Stimulated activated naive B cell treated with anti-CD40 and anti-IgM and Interleukin-4, amounts not matched to agents 10 μg/mL and 1 μg/mL and 100 μg/mL, for 72 hours (primary cell): ENCODE measurements at places on chromosomes 7 and 10.

- DNase-seq = no peak
- H3K27me3 ChIP-seq = no peaks in the 10 kb centered on the region
- peaks cover 10% of the 10 kb centered on the region for H3K4me1 ChIP-seq
These were observed 346.8 kb upstream of the AOAH start for GRCh38 chr7:37071124-37071523.

DNA sequence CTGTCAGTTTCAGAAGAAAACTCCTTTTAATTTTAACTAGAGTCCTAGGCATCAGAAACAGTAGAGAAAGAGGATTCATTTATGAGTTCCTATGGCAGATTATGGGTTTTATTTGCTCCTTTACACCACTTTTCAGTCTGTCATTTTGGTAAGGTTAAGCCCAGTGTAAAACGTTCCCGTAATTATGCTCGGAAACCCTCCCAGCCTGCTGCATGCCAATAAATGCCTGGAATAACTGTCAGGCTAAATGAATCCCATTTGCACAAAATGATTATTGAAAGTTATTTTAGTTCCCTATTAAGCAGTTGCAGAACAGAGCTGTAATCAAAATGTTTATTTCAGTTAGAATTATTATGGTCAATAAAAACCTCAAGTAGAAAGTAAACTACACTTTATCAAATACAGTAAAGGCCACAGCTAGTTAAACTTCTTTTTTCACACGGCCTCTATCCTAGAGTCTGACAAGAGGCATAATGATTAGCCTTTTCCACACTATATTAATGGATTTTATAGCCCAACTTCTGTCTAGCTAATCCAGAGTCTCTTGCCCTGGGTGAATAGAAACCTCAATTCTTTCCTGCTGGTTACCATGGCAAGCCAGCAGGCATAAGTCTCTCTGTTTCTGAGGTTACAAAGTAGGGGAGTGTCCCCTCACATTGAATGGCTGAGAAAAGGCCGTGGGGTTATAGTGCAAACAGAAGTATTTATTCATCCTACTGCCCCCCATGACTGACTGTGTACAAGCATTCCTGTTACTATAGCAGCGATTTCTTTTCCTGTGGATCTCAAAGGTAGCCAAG lies 80.8 kb upstream of the NPVF start:
- no peak for DNase-seq
- no peaks in the 10 kb centered on the region for H3K4me1 ChIP-seq
- H3K27ac ChIP-seq = no peak overlapping the region
- H3K36me3 ChIP-seq = no peaks in the 10 kb centered on the region

- H3K4me3 ChIP-seq = no peak overlapping the region
- H3K27ac ChIP-seq = peak overlapping the region; percentile 89
- H3K4me1 ChIP-seq = peaks cover 43% of the 10 kb centered on the region
These were observed 169.5 kb upstream of the KLF14 start for GRCh38 chr7:130903358-130903974.

DNA sequence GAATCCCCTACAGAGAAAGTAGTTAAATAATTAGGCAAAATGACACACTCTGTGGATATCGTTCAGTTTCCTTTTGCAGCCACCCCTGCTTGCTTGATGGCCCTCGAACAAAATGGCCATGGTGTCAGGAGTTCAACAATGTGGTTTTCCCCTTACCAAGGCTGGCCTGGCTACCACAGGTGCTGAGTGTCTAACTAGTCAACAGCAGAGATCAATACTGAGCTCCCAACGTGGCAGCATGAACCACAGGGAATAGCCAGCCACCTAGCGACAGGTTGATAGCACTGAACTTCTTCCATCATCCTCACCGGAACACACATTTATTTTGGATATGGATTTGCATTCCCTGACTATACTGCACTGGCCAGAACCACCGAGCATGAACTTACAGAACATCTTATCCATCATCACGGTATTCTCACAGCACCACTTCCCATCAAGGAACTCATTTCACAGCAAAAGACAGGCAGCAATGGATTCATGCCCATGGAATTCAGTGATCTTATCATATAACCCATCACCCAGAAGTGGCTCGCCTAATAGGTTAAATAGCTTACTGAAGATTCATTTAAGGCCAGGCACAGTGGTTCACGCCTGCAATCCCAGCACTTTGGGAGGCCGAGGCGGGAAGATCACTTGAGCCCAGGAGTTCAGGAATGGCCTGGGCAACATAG lies 6.3 kb downstream of the C10orf67 start:
- H3K27me3 ChIP-seq = peaks cover 12% of the 10 kb centered on the region
- H3K4me3 ChIP-seq = no peak overlapping the region
- DNase-seq = no peak
- peaks cover 14% of the 10 kb centered on the region for H3K4me1 ChIP-seq
- H3K27ac ChIP-seq = no peak overlapping the region

DNA sequence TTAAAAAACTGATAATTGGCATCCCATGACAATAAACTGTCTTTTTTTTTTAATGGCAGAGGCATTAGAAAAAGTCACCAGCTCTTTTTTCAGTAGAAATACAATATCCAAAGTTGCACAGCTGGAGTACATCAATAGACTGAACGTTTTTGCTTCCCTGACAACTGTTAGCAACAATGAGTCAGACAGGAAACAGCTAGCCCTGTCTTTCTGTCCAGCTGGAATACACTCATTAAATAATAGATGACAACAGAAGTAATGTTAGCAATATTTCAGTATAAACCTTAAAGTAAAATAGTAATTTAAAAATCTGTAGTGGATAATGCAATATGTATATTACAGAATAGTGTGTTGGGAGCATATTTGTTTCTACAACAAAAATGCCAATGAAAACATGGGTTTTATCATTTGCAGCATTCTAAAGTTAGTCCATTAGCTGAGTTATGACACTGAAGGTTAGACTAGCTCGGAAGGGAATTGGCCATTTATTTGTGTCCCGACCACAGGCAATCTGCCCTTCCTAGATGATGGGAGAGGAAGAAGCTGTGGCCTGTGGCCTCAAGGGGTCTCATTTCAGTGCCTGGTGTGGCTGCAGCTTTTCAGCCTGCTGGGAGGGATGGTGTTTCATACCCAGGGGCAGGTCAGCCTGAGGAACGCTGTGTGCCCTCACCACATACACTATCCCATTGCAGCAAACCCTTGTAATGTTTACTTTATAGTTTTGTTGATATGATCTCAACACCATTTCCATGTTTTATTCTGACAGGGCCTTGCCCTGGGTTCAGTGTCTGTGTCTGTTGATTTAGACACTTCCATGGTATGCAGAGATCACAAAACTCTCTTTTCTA lies 173.3 kb downstream of the SLC16A9 start:
- H3K36me3 ChIP-seq = no peaks in the 10 kb centered on the region
- no peak overlapping the region for H3K4me3 ChIP-seq
- H3K27ac ChIP-seq = no peak overlapping the region
- H3K27me3 ChIP-seq = peaks cover 5% of the 10 kb centered on the region
- no peak for DNase-seq

DNA sequence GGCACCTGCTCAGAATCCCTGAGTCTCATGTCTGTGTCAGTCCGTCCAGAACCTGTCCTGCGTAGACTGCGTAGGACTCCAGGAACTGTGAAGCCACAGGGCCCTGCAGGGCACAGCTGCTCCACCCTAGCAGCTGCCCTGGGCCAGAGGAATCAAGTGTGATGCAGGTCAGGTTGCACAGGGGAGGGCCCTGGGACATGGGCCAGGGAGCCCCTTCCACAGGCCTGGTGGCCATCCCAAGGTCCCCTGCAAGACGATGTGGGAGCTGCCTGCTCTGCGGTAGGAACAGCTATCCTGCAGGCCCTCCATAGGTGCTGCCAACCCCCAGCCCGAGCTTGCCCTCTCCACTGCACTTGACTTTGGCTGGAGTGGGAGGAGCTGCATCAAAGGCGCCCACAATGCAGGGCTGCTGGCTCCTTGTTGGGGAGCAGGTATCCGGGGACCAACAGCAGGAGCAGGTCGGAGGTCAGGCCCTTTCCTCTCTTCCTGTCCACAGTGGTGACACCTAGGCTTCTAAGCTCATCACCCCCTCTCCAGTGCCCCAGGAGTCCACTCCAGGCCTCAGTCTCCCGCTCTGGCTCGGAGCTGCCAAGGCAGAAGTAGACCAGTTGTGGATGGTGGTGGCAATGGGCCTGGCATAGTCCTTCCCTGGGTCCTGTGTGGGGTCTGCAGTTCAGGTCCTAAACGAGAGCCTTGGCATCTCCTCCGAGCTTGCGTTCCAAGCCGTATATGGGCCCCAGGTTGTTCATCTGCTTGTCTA lies 149.1 kb downstream of the MAPK8 start:
- peaks cover 17% of the 10 kb centered on the region for H3K4me1 ChIP-seq
- DNase-seq = no peak
- H3K27ac ChIP-seq = no peak overlapping the region
- no peak overlapping the region for H3K4me3 ChIP-seq

DNA sequence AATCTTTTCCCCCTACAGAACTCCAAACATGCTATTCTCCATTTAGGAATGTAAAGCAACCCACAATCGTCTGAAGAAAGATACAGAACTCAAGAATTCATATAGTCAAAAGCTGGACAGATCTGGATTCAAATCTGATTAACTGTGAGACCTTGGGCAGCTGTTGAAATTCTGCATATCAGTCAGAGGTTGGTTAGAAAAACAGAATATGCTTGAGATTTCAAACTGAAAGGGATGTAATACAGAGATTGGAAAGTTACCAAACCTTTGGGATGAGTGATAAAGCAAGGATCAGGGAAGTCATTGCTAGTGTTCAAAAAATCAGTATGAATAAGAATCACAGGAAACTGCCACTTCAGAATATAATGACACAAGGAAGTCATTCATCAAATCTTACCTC lies 406.6 kb downstream of the HTR7 start:
- H3K4me3 ChIP-seq = no peak overlapping the region
- H3K4me1 ChIP-seq = no peaks in the 10 kb centered on the region
- no peak overlapping the region for H3K27ac ChIP-seq
- peaks cover 8% of the 10 kb centered on the region for H3K27me3 ChIP-seq
